Panc1 (cell line): ENCODE measurements at places on chromosomes 5 and 9. TPM values are rescaled to one million over a fixed set of nuclear protein-coding genes. Genes with fewer than 3 reads are reported as not detected.

Gene TOMM5
- 333 TPM for total RNA-seq

Gene TERT
- 8.9 TPM for total RNA-seq

Gene TAS2R1
- total RNA-seq = not detected

- no peak for DNase-seq
Observed at GRCh38 chr9:76717176-76717575, 47.1 kb upstream of the PCA3 start.

GRCh38 chr9:90903766-90904424 is 102.3 kb downstream of the SYK start:
- DNase-seq = no peak

DNA sequence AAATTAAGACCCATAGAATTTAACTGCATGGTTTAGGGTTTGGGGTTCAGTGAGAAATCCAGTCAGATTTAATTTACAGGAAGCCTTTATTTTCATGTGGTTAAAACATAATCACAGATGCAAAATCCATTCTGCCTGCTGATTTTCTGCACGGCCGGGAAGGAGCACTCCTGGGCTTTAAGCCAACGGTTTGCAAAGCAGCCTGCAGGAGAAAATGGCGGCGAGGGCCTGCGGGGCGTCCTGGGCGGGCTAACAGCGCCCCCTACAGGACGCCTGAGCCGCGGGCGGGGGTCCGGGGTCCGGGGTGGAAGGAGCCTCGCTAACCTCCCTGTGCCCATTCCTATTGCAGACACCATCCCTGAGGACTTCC is 47.6 kb downstream of the THBS4 start:
- DNase-seq = no peak

DNA sequence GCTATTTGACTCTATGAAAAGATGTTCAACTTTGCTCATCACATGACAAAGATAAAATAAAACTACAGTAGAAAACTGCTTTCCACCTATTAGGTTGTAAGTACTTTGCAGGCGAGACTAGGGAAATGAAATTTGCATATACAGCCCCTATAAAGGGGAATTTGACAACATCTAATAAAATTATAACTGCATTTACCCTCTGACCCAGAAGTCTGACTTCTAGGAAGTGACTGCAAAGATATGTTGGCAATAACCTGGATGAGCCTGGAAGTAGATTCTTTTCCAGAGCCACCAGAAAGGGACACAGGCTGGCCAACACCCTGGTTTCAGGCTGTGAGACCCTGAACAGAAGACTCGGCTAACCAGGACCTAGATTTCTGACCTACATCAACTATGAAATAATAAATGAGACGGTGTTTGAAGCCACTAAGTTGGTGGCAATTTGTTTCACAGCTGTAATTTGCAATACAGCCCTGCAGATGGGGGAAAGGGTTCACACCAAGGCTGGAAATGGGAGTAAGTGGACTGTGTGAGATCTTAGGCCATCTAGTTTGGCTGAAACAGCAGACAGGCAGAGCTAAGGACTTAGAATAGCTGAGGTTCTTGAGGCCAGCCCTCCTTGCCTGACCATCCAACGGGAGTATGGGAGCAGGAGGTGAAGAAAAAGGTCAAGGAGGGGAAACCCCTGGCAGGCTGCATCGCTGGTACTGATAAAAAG is 106.6 kb downstream of the SIL1 start:
- DNase-seq = no peak

DNA sequence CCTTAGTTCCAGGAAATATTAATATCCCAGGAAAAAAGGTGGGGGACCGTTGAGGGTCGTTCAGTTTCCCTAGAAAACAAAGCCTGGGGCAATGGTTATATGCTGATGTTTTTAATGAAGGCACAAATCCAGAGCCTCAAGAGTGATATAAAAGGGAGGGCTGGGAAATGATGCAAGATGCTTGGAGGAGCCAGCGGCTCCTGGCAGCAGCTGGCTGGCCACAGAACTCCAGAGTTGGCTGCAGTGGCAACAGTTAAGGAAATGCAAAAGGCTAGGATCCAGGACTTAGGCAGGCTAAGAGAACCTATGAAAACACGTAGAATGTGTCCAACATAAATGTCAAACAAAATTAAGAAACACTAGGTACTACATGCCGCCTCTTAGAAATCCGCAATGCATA is 31.0 kb upstream of the B4GALT1 start:
- no peak for DNase-seq

DNA sequence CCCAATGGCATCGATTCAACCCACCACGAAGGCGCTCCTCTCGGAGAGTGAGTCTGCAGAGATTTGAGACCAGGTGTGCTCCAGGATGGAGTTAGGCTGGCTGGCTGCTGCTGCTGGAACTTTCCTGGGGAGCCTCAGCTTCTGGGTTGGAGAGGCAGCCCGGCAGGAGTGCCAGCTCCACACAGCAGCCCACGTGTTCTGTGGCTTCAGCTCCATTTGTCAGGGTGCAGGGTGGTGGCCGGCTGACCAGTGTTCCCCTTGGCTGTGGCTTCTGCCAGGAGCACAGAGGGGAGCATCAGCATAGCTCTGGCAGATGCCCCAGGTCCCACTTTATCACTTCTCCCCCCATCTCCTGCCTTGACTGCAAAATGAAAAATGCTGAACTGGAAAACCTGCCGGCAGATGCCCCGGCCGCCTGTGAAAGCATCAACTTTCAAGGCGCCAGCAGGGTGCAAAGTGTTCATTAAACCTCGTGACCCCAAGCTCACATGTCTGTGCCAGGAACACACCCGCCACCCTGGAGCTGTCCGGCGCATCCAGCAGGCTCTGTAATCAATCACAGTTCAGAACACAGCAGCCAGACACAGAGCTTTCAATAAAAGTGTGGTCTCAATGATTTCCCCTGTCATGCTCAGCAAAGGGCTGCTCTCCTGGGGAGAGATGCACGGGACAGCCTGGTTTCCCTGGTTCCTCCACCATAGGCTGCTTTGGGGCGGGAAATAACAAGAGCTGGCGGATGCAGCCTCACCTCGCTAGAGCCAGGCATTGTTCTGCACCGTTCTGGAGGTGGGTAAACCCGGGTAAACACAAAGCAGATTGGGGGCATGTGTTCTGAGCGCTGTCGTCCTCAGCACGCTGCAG is 53.2 kb downstream of the TRIP13 start:
- no peak for DNase-seq

DNA sequence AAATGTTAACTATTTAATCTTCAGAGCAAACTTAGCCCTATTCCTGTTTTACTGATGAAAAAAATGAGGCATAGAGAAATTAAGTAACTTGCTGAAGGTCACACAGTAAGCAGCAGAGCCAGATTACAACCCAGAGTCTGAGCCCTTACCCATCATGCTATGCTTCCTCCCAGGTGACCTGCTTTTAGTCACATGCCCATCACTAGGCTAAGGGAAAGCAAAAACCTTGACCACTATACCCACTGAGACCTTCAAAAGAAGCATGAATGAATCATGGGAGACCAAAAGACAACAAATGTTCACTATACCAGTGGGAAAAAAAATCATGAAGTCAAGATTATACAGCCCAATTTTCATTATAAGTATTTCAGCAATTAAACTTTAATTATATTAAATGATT is 5.3 kb upstream of the HAUS6 start:
- no peak for DNase-seq

DNA sequence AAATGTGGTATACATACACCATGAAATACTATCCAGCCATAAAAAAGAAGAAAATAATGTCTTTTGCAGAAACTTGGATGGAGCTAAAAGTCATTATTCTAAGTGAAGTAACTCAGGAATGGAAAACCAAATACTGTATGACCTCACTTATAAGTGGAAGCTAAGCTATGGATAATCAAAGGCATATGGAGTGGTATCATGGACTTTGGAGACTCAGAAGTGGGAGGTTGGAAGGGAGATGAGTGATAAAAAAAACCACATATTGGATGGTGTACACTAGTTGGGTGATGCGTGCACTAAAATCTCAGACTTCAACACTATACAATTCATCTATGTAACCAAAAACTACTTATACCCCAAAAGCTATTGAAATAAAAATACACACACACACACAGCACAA is 24.5 kb downstream of the ADAMTS12 start:
- no peak for DNase-seq

GRCh38 chr5:102545175-102545574 is 46.4 kb upstream of the SLCO6A1 start:
- DNase-seq = no peak

DNA sequence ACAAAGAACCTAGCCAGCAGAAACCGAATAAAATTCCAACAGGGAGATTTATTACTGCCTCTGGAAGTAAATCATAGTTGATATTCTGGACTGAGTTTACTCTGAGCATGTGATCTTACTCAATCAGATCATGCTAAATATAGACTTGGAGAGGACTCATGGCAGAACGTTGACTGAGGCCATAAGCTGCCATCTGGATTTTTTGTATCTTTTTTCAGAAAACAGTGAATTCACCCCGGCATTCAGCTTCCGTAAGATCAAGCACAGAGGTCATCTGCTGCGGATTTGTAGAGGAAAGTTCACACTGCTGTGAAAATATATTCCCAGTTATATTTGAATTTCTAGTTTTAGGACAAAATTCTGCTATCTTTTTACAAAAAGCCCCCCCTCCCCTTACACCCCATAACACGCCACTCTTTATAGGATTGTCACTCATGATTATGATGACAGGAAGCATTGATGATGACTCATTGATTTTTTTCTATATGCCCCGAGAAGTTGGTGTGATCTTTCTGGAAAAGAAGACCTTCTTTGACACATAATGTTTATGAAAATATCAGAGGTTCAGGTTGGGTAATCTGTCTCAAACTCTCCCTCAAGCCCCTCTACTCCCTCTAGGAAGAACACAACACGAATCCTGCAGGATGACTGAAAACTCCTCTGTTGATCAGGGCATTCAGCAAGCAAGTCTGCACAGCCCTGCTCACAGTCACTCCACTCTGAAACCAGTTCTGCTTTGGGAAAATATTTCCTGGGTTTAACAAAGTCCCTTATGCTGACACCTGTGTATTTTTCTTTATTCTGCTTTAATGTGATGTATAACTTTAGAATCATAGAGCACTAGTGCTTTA is 70.8 kb downstream of the NXNL2 start:
- DNase-seq = no peak
